A673 (cell line): ENCODE measurements at places on chromosomes 11 and 22. TPM values are rescaled to one million over a fixed set of nuclear protein-coding genes. Genes with fewer than 3 reads are reported as not detected.
A peak's percentile ranks its signal among the peaks of the same experiment; 100 is the strongest.

DNA sequence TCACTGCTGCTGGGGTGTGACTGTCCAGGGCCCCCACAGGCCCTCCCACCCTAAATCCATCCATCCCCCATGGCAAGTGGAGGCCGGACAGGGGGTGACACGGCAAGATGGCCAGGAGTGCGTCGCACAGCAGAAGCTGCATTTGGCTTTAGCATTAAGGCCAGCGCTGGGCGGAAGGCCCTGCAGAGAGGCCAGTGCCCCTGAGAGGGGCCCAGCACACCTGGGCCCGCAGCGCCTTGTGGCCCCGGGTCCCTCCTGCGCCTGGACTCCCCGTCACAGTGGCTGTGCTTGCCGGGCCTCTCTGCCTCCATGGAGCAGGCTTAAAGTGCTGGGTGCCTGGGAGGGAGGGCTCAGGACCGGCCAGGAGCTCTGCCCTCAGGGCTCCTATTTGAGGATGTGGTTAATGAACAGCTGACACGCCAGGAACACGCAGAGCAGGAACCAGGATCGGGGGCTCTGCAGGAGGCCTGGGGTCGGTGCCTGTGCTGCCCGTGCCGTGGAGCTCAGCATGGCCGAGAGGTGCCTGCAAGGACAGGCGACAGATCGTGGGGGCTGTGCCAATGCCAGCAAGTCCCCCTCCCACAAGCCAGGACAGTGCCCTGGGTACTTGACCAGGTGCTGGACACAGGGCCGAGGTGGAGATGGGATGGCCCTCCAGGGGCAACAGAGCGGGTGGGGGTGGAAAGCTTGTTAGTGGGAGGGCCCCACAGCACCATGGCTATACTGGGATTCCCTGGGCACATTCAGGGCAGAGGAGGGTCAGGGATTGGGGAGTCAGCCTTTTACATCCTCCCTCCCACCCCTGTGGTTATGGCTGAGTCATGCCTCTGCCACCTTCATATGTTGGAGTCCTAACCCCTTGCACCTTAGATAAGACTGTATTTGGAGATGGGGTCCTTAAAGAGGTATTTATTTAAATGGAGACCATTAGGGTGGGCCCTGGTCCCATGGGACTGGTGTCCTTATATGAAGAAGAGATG is 30.9 kb upstream of the CARS1 start:
- no peak for DNase-seq

GRCh38 chr22:49991167-49991566 is 21.4 kb downstream of the IL17REL start:
- no peak for DNase-seq

- no peak for DNase-seq
Measured at GRCh38 chr11:40139536-40139935, 1319.9 kb downstream of the LRRC4C start.

Gene CYP2D6
- 2.4 and 2.8 TPM in 2 replicates for total RNA-seq

DNA sequence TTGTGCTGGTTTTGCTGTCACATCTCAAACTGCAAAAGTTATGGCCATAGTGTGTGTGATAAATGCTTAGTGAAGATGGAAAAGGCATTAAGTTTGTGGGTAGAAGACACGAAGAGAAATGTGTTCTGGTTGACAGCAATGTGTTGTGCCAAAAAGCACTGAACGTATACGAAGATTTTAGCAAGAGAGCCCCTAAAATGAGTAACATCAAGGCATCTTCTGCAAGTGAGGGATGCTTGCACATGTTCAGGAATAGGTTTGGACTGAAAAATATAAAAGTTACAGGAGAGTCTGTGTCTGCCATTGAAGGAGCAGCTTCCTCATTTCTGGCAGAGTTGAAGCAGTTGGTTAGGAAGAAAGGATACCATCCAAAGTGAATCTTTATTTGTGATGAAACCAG is 167.1 kb downstream of the ADAMTS15 start:
- no peak for DNase-seq

GRCh38 chr11:102448869-102449224 is 3.7 kb downstream of the TMEM123 start:
- DNase-seq, result no peak

GRCh38 chr11:75400146-75400865 is 988 bp downstream of the RPS3 start:
- peak; percentile 34 for DNase-seq

GRCh38 chr22:42287174-42287890 is 16.9 kb upstream of the TCF20 start:
- DNase-seq, result no peak
